Activated CD8-positive, alpha-beta T cell treated with anti-CD3 and anti-CD28 coated beads for 36 hours (primary cell): ENCODE measurements at places on chromosomes 4 and X.

DNA sequence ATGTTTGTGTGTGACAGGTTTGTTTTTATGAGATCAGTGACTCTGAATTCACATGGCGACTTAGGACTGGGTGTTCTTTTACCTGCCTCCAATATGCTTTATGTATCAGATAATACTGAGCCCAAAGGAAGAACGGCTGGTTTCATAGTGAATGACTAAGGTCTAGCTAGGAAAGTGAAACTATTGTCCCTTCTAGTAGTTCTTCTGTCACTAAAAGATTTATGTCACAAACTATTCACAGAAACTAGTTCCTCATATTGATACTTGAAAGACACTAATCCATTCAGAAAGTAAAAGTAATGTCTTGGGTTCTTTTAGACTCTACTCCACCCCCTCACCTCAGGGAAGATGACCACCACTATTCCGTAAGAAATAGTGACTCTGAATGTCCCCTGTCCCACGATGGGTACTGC is 81.7 kb downstream of the EGF start:
- H3K4me1 ChIP-seq = peaks cover 12% of the 10 kb centered on the region
- H3K4me3 ChIP-seq = no peak overlapping the region
- no peaks in the 10 kb centered on the region for H3K36me3 ChIP-seq
- no peak overlapping the region for H3K27ac ChIP-seq
- DNase-seq = no peak

GRCh38 chrX:134023851-134024281 is 38.5 kb upstream of the GPC3 start:
- no peak for DNase-seq
- peaks cover 4% of the 10 kb centered on the region for H3K4me1 ChIP-seq
- H3K4me3 ChIP-seq = no peak overlapping the region
- no peak overlapping the region for H3K27ac ChIP-seq

- no peaks in the 10 kb centered on the region for H3K27me3 ChIP-seq
- H3K36me3 ChIP-seq = no peaks in the 10 kb centered on the region
- H3K4me3 ChIP-seq = no peak overlapping the region
- no peak for DNase-seq
Observed at GRCh38 chr4:74529284-74530041, 84.5 kb downstream of the AREG start.

- H3K4me1 ChIP-seq = no peaks in the 10 kb centered on the region
- H3K27me3 ChIP-seq = no peaks in the 10 kb centered on the region
- no peak for DNase-seq
- no peak overlapping the region for H3K4me3 ChIP-seq
- H3K36me3 ChIP-seq = no peaks in the 10 kb centered on the region
- H3K27ac ChIP-seq = no peak overlapping the region
Observed at GRCh38 chr4:111689214-111689613, 456.0 kb upstream of the FAM241A start.

- DNase-seq = no peak
- H3K4me3 ChIP-seq = no peak overlapping the region
- no peaks in the 10 kb centered on the region for H3K27me3 ChIP-seq
- H3K36me3 ChIP-seq = no peaks in the 10 kb centered on the region
- H3K4me1 ChIP-seq = peaks cover 8% of the 10 kb centered on the region
- no peak overlapping the region for H3K27ac ChIP-seq
Observed at GRCh38 chrX:112664924-112665323, 14.8 kb downstream of the LHFPL1 start.

- no peak overlapping the region for H3K4me3 ChIP-seq
- no peak for DNase-seq
- H3K27ac ChIP-seq = no peak overlapping the region
- no peaks in the 10 kb centered on the region for H3K27me3 ChIP-seq
Observed at GRCh38 chr4:45199736-45200135, 473.4 kb upstream of the GNPDA2 start.

DNA sequence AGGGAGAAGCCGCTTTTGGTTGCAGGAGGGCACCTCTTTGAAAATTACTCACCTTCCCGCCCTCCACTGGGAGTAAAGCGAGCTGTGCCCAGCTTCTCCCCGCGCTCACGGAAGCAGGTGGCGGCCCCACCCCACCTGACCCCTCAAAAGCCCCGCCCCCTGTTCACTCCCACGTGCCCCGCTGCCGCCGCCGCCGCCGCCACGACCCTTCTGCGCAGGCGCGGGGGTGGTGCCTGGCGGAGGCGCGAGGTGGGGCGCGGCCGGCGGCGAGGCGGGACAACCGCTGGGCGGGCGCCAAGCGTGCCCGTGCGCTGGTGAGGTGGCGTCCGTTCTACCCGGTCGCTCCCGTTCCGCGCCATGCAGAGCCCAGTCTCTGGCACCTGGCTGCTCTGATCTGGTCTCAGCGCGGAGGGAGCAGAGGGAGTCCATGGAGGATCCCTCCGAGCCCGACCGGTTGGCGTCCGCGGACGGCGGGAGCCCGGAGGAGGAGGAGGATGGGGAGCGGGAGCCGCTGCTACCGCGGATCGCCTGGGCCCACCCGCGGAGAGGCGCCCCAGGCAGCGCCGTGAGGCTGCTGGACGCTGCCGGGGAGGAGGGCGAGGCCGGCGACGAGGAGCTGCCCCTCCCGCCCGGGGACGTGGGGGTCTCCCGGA is at the start of gene PI4K2B:
PI4K2B (plus strand) TSS at position 297 of the 653 bp plus-strand sequence; CDS start at position 428, 131 bp downstream.
- peak; percentile 93 for DNase-seq
- H3K4me1 ChIP-seq = peaks cover 44% of the 10 kb centered on the region
- no peaks in the 10 kb centered on the region for H3K27me3 ChIP-seq
- H3K36me3 ChIP-seq = peaks cover 46% of the 10 kb centered on the region
- H3K27ac ChIP-seq = peak within 1 kb of the TSS; percentile 95
- peak within 1 kb of the TSS; percentile 94 for H3K4me3 ChIP-seq
